ENCODE measurements at places on chromosomes 11 and 22.

DNA sequence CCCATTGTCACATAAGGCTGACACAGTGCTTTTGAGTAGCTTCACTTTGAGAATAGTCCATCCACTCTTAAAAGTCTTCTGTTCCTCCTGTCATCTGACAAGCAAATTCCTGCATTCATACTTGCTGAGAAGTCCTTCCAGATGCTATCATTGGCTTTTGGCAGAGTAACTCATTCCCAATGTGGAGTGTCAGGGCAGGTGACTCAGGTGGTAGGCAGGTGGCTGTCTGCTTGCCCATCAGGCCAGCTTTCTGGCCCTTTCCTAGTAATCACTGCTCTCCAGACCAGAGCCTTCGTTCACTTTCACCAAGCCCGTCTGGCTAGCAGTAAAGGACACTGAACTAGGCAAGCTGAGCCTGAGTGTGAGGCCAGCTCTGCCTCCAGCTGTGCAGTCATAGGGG is 162.5 kb upstream of the CCDC90B start:
- DNase-seq, result no peak

GRCh38 chr22:20644071-20644642 is 129.8 kb upstream of the SERPIND1 start:
- DNase-seq, result no peak

- no peak for DNase-seq
Observed at GRCh38 chr11:6498121-6498520, 1.0 kb downstream of the DNHD1 start.

DNA sequence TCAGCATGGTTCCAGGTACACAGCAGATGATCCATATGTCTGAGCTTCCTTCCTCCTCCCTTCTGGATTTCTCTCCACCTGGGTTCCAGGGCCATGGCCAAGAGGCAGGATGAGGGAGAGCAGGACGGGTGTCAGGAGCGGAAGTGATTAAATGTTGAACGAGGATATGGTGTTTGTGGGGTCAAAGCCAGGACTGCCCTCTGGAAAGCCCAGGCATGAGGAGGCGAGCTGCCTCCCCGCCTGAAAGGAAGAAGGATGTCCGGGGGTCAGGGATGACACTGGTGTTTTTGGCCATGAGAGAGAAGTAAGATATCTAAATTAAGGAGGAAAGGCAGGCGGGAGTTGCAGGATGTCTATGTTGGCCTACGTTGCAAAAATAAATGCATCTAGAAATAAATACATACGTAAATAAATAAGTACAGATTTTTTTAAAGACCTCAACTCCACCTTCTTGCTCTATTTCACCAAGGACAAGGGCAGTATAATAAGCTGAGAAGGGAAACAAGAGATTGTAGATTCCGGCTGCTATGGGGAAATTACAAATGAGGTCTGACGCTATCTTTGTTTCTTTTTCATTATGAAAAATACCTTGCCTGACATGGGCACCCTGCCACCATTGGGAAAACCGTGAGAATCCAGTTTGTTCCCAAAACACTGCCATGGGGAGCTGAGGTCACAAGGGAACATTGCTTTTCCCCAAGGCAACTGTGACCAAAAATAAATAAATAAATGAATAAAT is 27.6 kb upstream of the LIPT2 start:
- DNase-seq, result no peak

Data from central memory CD8-positive, alpha-beta T cell (primary cell).